Activated CD4-positive, alpha-beta memory T cell treated with anti-CD3 and anti-CD28 coated beads for 36 hours (primary cell): ENCODE measurements at places on chromosomes 2 and 18. TPM values are rescaled to one million over a fixed set of nuclear protein-coding genes. Genes with fewer than 3 reads are reported as not detected.

DNA sequence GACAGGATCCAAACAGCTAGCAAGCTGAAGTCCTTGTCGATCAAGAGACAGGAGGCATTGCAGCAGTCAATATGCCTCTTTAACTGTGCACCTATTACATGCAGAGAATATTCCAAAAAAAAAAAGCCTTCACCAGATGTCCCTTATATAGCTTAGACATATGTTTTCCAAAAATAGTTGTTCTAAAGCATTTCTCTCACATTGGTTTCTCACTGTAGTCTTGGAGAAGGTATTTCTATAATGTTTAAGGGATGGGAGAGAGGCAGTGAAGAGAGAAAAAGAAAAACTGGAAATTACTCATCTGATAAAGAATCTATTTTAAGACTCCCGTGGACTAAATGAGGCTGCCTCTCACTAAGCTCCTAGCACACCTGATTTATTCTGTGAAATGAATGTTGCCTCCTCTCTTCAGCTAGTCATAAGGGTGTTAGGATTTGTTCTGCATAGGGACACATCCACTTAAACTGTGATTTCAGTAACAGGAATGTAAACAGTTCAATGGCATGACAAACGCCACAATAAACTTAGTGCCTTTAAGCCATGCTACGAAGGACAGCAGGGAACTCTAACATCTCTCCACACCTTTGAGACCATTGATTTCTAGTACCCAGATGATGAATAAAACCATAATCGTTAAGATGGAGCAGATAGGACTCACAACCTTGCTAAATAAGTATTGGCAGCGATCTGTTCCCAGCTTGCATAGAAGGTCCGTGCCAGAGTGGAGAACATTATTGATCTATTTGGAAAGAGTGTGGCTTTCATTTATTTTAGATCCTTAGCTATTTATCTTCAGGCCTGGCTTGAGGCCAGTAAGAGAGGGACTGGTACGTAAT, 98.6 kb upstream of the NCK2 start:
- DNase-seq, result no peak
- H3K27ac ChIP-seq, result no peak overlapping the region
- no peaks in the 10 kb centered on the region for H3K36me3 ChIP-seq
- H3K4me3 ChIP-seq, result no peak overlapping the region
- no peaks in the 10 kb centered on the region for H3K4me1 ChIP-seq

- no peak overlapping the region for H3K27ac ChIP-seq
- no peak overlapping the region for H3K4me3 ChIP-seq
- no peak for DNase-seq
- H3K4me1 ChIP-seq, result no peaks in the 10 kb centered on the region
Observed at GRCh38 chr2:125684932-125685331, 971.0 kb upstream of the GYPC start.

The RPRM gene
- not detected for total RNA-seq

- H3K27me3 ChIP-seq, result no peaks in the 10 kb centered on the region
- peaks cover 42% of the 10 kb centered on the region for H3K4me1 ChIP-seq
- peak within 1 kb of the TSS; percentile 82 for H3K4me3 ChIP-seq
Observed at GRCh38 chr2:85584354-85584856, at the start of gene VAMP5. VAMP5 (plus strand) TSS chr2:85584431; CDS start chr2:85584491, 60 bp downstream.

- H3K27me3 ChIP-seq, result peaks cover 4% of the 10 kb centered on the region
- no peak overlapping the region for H3K27ac ChIP-seq
- H3K36me3 ChIP-seq, result no peaks in the 10 kb centered on the region
Observed at GRCh38 chr18:13260197-13260934, 41.8 kb downstream of the LDLRAD4 start.

The CACNB4 gene
- total RNA-seq, result 0.48 TPM

DNA sequence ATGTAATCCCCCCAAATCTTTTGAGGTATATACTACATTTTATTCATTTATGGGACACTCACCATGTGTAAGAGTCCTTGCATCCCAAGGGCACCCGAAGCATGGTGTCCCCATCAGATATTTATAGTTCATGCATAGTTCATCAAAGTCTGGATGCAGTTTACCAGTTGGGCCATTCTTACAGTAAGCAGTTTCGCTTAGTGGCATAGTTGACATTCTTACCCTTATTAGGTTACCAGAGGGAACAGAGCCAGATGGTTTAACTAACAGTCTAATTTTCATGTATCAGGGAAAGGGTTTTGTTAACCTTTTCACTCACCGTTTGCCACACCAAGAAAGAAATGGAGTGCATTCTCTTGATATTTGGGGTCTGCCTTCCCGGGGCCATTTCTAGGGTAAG, 7.1 kb downstream of the ZNF407 start:
- no peaks in the 10 kb centered on the region for H3K36me3 ChIP-seq
- H3K4me1 ChIP-seq, result peaks cover 16% of the 10 kb centered on the region
- H3K4me3 ChIP-seq, result no peak overlapping the region
- DNase-seq, result no peak

DNA sequence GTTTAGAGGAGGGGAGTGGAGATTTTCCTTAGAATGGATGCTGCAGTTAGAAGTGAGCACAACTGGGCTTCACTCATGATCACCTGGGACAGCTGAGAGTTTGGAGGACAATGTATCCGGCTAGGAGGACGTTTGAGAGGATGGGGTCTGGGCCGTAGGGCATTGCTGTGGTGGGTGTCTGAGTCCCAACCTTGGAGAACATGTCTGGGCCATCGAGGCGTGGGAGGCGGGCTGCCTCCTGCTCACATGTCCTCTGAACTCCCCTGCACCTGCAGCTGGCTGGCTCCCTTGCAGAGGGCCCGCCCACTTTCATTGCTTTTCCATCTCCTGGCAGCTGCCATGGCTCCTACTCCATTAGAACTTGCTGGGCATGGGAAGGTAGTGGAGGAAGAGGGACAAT, 203.0 kb upstream of the PXDN start:
- no peak for DNase-seq
- no peaks in the 10 kb centered on the region for H3K36me3 ChIP-seq
- H3K27me3 ChIP-seq, result peaks cover 3% of the 10 kb centered on the region
- H3K27ac ChIP-seq, result no peak overlapping the region

The RUFY4 gene
- 1.8 TPM for total RNA-seq

DNA sequence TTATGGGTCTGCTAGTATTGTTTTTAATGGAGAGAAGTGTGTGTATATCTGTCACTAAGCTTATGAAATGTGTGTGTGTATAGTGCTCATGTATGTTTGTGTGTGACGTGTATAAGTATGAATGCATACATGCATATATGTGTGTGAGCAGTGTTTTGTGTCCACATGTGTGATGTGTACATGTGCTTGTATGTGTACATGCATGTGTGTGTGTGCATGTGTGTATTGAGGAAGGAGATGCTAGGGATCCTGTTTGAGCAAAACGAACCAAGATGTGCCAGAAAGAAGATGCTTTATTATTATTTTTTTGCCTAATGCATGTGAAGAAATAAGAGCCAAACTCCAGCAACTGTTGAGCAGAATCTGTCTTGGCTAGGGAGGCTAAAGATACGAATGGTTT, 301.3 kb upstream of the SKOR2 start:
- no peaks in the 10 kb centered on the region for H3K36me3 ChIP-seq
- peaks cover 4% of the 10 kb centered on the region for H3K27me3 ChIP-seq
- DNase-seq, result no peak
- no peaks in the 10 kb centered on the region for H3K4me1 ChIP-seq

The LIPG gene
- total RNA-seq, result 0.17 TPM

GRCh38 chr18:58534535-58535301, 94.2 kb downstream of the ALPK2 start:
- no peak for DNase-seq
- peaks cover 1% of the 10 kb centered on the region for H3K36me3 ChIP-seq
- peak overlapping the region; percentile 64 for H3K27ac ChIP-seq
- H3K4me1 ChIP-seq, result peaks cover 36% of the 10 kb centered on the region
- H3K27me3 ChIP-seq, result peaks cover 11% of the 10 kb centered on the region

DNA sequence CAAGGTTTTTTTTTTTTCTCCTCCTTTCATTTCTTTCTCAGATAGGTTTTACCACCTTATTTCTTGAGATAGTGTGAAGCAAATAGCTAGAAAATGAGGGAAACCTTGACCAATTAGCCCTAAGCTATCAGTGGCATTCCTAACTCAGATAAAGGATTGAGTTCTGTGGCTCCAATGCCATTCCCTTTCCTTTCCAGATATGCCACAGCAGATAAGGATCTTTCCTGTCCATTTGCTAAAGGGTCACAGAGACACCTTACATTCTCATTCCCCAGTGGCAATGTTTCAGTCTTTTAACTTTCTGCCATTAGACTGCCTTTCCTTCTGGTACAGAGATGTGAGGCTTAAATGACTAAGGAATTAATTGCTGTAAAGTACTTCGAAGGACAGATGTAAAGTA, 81.7 kb downstream of the MGAT5 start:
- peaks cover 3% of the 10 kb centered on the region for H3K4me1 ChIP-seq
- DNase-seq, result no peak
- H3K27me3 ChIP-seq, result no peaks in the 10 kb centered on the region
- H3K27ac ChIP-seq, result no peak overlapping the region
- H3K4me3 ChIP-seq, result no peak overlapping the region

GRCh38 chr18:38606841-38607240, 1041.2 kb upstream of the CELF4 start:
- no peak overlapping the region for H3K27ac ChIP-seq
- H3K4me3 ChIP-seq, result no peak overlapping the region
- H3K27me3 ChIP-seq, result no peaks in the 10 kb centered on the region
- no peaks in the 10 kb centered on the region for H3K36me3 ChIP-seq
- no peak for DNase-seq
- peaks cover 2% of the 10 kb centered on the region for H3K4me1 ChIP-seq

The RSAD2 gene
- 8.6 TPM for total RNA-seq

The PSME4 gene
- 35.2 TPM for total RNA-seq

GRCh38 chr18:73688851-73689711, 458.6 kb downstream of the FBXO15 start:
- no peak overlapping the region for H3K4me3 ChIP-seq
- no peaks in the 10 kb centered on the region for H3K27me3 ChIP-seq
- H3K27ac ChIP-seq, result no peak overlapping the region
- H3K4me1 ChIP-seq, result no peaks in the 10 kb centered on the region
- DNase-seq, result no peak

DNA sequence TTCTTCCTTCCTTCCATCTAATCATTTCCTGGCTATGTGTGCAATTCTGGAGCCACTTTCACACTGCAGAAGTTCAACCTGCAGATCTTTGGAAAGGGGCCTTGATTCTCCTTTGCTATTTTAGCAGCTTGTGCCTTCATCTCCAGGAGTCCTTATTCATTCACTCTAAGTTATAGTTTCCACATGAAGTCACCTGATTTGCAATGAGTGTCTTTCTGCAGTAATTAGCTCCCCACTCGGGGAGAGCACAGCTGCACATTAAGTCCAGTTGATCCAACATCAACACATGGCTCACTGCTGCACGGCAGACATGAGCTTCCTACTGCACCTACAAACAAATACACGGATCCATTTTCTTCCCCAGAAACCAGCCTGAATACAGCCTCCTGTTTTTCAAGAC, 323.1 kb upstream of the TNP1 start:
- no peaks in the 10 kb centered on the region for H3K36me3 ChIP-seq
- no peak for DNase-seq
- H3K4me1 ChIP-seq, result no peaks in the 10 kb centered on the region
- no peak overlapping the region for H3K27ac ChIP-seq
- no peak overlapping the region for H3K4me3 ChIP-seq

The GYPC gene
- total RNA-seq, result 123 TPM

DNA sequence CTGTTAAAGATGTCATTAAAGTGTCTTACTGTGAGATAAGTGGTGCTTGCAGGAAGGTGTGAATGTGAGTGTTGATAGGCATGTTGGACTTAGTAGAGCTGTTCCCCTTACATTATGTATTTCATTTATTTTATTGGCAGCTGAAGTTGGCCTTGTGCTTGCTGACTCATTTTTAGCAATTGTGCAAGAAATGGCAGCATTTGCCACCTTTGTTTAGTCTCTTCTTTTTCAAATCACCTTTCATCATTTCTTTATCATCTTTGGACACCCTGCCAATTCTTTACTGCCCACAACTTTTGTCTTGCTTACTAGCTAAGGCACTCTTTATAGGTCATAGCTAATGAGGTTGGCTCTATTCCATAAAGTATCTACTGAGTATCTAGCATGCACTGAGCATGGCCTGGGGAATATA, 130.3 kb upstream of the LYPD6 start:
- H3K27me3 ChIP-seq, result no peaks in the 10 kb centered on the region
- no peak overlapping the region for H3K4me3 ChIP-seq
- H3K4me1 ChIP-seq, result no peaks in the 10 kb centered on the region
- no peak overlapping the region for H3K27ac ChIP-seq
- H3K36me3 ChIP-seq, result no peaks in the 10 kb centered on the region

- DNase-seq, result no peak
- H3K27ac ChIP-seq, result peak overlapping the region; percentile 94
- peaks cover 63% of the 10 kb centered on the region for H3K4me1 ChIP-seq
- H3K4me3 ChIP-seq, result no peak overlapping the region
- no peaks in the 10 kb centered on the region for H3K27me3 ChIP-seq
- peaks cover 8% of the 10 kb centered on the region for H3K36me3 ChIP-seq
Observed at GRCh38 chr18:13563390-13563805, 163.0 kb downstream of the FAM210A start.

- H3K27ac ChIP-seq, result no peak overlapping the region
- peaks cover 3% of the 10 kb centered on the region for H3K27me3 ChIP-seq
- H3K36me3 ChIP-seq, result no peaks in the 10 kb centered on the region
- no peaks in the 10 kb centered on the region for H3K4me1 ChIP-seq
Observed at GRCh38 chr18:2351126-2351850, 220.0 kb downstream of the METTL4 start.

- no peak overlapping the region for H3K4me3 ChIP-seq
- H3K27me3 ChIP-seq, result peaks cover 67% of the 10 kb centered on the region
- H3K36me3 ChIP-seq, result no peaks in the 10 kb centered on the region
- H3K27ac ChIP-seq, result no peak overlapping the region
Observed at GRCh38 chr2:45014016-45014702, 4.9 kb upstream of the SIX2 start.

DNA sequence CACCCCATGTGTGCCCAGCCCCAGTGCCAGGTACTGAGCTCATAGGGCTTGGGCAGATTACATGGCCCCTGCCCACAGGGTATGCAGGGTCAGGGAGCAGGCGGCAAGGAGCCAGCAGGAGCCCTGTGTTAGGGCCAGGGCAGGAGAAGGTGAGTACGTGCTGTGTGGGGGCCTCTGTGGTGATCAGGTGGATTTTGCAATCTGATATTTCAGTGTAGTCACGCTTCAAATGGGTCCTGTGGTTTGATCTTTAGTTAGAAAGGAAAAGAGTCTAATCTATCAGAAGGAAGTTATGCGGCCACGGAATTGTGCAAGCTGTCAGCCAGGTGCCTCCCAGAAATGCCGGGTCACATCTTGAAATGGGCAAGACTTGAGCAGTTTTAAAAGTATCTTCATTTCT, 13.9 kb downstream of the UBE2F start:
- peaks cover 11% of the 10 kb centered on the region for H3K36me3 ChIP-seq
- DNase-seq, result peak; percentile 49
- peak overlapping the region; percentile 56 for H3K27ac ChIP-seq
- no peak overlapping the region for H3K4me3 ChIP-seq
- no peaks in the 10 kb centered on the region for H3K27me3 ChIP-seq
- peaks cover 53% of the 10 kb centered on the region for H3K4me1 ChIP-seq

GRCh38 chr18:39455285-39455684, 1889.7 kb upstream of the CELF4 start:
- no peak for DNase-seq
- H3K4me1 ChIP-seq, result peaks cover 2% of the 10 kb centered on the region
- no peak overlapping the region for H3K4me3 ChIP-seq
- no peak overlapping the region for H3K27ac ChIP-seq
- no peaks in the 10 kb centered on the region for H3K27me3 ChIP-seq

The PAIP2B gene
- 2.2 TPM for total RNA-seq

The AKAIN1 gene
- not detected for total RNA-seq

GRCh38 chr2:147558620-147559019, 286.2 kb upstream of the ACVR2A start:
- no peak overlapping the region for H3K27ac ChIP-seq
- no peak for DNase-seq
- no peaks in the 10 kb centered on the region for H3K4me1 ChIP-seq
- no peaks in the 10 kb centered on the region for H3K27me3 ChIP-seq
- H3K36me3 ChIP-seq, result no peaks in the 10 kb centered on the region

The NUP35 gene
- total RNA-seq, result 31.7 TPM

The GAD1 gene
- 2.6 TPM for total RNA-seq

- H3K36me3 ChIP-seq, result no peaks in the 10 kb centered on the region
- DNase-seq, result no peak
- H3K4me3 ChIP-seq, result no peak overlapping the region
- H3K27ac ChIP-seq, result no peak overlapping the region
Observed at GRCh38 chr2:74693213-74693612, 39.2 kb downstream of the SEMA4F start.
